Lower lobe of right lung (tissue), 2 donors: ENCODE measurements at places on chromosomes 1 and 21. TPM values are rescaled to one million over a fixed set of nuclear protein-coding genes. Genes with fewer than 3 reads are reported as not detected.

GRCh38 chr1:67399199-67399993 is 30.8 kb downstream of the SERBP1 start:
- no peak for DNase-seq

Gene ERRFI1
- total RNA-seq: 65.1 TPM

Gene AMY1A
- 5.8 TPM for total RNA-seq

- DNase-seq: no peak
These were observed 90.8 kb upstream of the TNFSF4 start for GRCh38 chr1:173297798-173298391.

DNA sequence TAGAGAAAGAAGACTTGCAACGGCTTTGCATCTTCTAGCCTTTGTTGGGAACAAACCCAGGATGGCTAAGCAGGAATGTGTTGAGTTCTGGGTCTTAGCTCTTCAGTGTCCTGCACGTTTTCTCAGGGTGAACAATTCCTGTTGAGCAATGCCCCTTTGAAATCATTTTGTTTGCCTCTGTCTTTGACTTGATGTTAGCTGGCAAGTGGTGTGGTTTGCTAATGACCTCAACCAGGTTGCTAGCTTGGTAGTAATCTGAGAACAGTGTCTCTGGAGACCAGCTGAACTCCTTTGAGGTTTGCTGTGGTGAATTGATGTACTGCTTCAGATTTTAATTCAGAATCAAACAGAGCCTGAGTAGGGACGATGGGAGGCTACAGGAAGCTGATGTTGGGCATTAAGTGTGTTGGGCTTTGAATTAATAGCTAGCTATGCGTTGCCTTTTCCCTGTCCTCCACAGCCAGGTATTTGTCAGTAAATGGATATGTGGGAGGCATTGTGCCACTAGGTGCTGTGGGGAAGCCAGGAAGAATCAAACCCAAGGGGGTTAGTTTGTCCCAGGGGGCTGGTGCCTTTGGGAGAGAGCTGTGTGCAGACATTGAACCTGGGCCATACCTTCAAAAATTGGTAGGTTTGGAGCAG is 23.3 kb upstream of the SRSF10 start:
- DNase-seq: no peak
